Right cardiac atrium (tissue), 5 donors: ENCODE measurements at places on chromosomes 2 and 18.

GRCh38 chr2:140269000-140269399 lies 1488.8 kb upstream of the NXPH2 start:
- DNase-seq: no peak

DNA sequence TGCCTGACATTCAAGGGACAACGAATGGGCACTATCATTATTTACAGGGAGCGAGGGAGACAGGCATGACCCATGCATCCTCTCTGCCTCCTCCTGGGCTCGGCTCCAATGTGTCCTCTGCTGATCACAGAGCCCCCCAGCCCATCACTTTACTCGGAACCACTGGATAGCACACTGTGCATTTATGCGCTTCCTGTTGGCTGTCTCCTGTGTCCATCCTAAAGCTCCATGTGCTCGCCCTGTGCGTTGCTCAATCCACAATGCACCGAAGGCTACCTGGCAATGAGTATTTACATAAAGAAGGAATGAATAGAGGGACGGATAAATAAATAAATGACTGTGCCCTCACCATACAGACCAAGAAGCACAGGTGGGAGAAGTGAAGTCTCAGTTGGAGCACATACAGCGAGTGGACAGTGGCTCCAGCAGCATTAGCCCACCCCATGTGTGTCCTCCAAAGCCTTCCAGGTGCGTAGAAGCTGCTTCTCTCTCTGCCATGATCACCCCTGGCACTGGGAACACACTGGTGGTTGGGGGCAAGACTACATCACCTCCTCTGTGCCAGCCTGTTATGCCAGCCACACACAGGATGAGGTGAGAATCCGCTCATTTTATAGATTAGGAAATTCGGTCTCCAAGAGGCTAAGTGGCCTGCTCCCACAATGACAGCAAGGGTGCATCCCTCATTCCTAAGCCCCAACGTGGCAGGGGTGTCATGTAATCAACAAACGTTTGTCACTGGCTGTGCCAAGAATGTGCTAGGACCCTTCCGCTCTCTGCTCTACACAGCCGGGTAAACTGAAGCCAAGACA lies 2.3 kb upstream of the GDF7 start:
- no peak for DNase-seq

- DNase-seq: no peak
Measured at GRCh38 chr2:114579542-114579941, 137.1 kb downstream of the DPP10 start.

GRCh38 chr2:224444783-224445182 lies 42.9 kb upstream of the FAM124B start:
- DNase-seq: no peak

GRCh38 chr2:66575625-66576310 lies 140.8 kb downstream of the MEIS1 start:
- peak; percentile 70 for DNase-seq

- no peak for DNase-seq
Measured at GRCh38 chr2:47226132-47226922, 71.2 kb upstream of the STPG4 start.

GRCh38 chr2:217186152-217186551 lies 326.3 kb upstream of the TNP1 start:
- DNase-seq: peak; percentile 62

DNA sequence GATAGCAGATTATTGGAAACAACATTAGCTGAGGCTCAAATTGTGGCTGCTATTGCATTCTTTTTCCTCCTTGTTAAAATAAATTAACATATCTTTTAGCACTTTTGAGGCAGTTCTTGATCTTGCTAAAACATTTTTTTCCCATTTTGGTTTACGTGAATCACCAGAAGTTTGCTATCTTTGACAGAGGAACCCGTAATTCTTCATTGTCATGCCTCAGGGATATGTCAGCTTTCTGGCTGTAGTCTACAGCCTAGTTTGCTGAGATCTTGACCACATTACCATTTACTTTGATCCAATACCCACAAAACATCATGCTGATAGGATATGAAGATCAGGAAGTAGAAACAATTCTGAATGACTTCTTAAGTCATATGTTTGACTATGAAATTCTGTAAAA lies 25.1 kb upstream of the FANCL start:
- no peak for DNase-seq

GRCh38 chr2:15945909-15946705 lies 5.8 kb downstream of the MYCN start:
- no peak for DNase-seq

GRCh38 chr2:139083121-139083520 lies 302.9 kb upstream of the NXPH2 start:
- DNase-seq: no peak

GRCh38 chr18:38933322-38933721 lies 1367.7 kb upstream of the CELF4 start:
- DNase-seq: no peak

DNA sequence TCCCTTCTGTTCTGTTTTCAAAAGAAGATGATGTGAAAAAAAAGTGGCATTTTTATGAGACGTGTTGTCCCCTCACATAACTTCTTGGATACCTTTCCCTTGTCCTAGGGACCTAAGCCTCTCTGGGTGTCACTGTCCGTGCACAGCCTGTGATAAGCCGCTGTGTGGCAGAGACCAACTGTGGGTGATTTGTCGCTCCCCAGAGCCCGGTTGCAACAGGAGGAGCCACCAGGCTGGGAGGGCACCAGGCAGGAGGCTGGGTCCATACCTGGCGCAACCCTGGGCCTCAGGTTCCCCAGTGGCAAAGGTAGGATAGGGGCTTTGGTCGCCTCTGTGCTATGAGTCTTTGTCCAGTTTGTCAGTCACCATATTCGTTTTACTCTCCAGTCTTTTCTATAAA lies 82.1 kb downstream of the AGAP1 start:
- no peak for DNase-seq

DNA sequence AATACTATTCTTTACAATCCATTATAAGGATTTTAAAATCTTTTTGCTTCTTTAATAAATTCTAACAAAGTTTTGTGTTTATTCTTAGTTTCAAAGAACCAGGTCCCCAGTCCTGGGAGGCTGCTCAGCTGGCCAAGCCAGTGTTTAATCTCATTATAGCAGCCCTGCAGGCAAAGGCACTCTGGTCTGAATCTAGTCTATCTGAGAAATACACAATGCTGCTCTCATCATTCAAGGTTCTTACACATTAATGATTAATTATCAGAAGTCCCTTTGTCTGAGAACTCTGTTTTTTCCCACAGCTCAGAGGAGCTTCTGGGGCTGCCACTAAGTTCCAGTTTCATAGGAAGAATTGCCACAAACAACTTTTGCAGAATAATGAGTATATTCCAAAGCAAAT lies 27.7 kb downstream of the KCTD18 start:
- no peak for DNase-seq

- peak; percentile 83 for DNase-seq
Measured at GRCh38 chr2:238136820-238137537, 1.5 kb upstream of the KLHL30 start.

DNA sequence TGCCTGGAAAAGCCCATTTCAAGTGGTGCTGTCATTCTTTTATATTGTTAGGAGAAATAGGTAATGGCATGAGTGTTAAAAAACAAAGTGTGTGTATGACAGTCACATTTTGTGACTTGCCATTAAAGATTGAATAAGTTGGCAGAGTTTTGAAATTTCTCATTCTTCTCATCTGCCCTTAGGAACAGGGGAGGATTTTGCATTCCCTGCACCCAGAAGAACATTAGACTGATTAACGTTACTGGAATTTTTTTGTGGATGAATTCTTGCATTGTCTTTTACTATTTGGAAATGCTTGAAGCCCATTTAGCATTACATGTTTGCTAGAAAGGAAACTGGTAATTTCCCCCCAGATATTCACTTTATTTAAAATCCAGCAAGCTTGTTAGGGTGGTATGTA lies 162.2 kb downstream of the BABAM2 start:
- no peak for DNase-seq

GRCh38 chr2:171939743-171940071 lies 17.4 kb downstream of the HAT1 start:
- DNase-seq: no peak

GRCh38 chr2:200695601-200696000 lies 109.8 kb downstream of the AOX1 start:
- no peak for DNase-seq

DNA sequence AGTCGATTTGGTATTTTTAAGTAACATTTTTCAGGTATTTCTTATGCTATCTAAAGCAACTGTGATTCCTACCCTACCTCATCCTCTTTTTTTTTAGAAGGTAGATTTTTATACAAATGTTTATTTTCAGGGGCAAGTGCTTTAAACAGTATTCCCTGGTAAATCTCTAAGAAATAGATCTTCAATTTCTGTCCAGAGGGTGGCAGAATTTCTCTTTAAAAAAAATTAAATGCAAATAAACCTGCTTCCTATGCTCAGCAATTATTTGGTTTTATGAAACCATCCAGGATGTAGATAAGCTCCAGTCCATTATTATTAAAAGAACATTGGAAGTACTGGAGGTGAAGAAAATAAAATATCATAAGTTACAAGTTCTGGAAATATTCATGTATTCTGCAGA lies 191.9 kb downstream of the MYO3B start:
- no peak for DNase-seq

- no peak for DNase-seq
Measured at GRCh38 chr2:83191316-83191715, 1267.8 kb downstream of the SUCLG1 start.

DNA sequence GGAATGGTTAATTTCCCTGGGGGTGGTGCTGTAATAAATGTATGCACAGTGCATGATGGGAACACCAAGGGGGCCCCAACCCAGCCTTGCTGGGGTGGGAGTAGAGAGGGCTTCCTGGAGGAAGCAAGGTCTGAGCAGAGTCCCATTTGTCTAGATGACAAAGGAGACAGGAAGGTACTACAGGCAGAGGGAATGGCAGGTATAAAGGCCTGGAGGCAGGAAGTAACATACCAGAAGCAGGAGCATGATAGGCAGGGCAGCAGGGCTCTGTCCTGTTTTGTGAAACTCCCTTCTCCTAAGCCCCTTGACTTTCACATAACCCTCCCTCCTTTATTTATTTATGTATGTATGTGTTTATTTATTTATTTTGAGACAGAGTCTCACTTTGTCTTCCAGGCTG lies 3.9 kb downstream of the GMPPA start:
- DNase-seq: no peak

- DNase-seq: no peak
Measured at GRCh38 chr18:53458268-53458667, 766.2 kb downstream of the MBD2 start.

DNA sequence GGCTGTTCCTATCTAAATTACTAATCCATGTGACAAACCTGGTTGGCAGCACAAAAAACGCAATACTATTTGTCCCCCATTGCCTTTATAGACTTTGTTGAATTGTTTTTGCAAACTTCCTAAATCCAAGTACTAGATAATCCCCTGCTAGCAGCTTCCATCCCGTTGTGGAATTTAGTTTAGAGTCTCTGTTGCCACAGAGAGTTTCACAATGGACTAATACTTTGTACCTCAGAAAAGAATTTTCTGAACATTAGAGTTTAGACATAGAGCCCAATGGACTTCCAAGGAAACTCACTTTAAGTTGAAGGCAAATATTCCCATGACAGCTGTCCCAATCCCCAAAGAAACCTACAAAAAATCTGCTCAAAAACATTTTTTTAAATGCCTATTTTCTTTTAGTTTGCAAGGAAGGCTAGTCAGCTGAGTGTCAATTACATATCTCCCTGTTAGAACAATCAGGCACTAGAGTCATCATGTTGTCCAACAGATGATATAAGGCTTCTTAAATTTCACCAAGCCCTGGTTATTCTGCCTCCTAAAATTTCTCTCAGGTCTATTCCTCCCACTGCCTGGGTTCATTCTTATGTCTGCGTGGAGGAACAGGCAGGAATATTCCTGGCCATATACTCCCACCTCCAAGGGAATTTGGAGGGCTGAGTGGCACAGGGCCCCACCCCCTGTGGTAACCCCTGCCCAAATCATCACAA lies 27.2 kb downstream of the RNF152 start:
- DNase-seq: no peak

- DNase-seq: no peak
Measured at GRCh38 chr2:129203331-129203730, 776.1 kb upstream of the RAB6C start.

DNA sequence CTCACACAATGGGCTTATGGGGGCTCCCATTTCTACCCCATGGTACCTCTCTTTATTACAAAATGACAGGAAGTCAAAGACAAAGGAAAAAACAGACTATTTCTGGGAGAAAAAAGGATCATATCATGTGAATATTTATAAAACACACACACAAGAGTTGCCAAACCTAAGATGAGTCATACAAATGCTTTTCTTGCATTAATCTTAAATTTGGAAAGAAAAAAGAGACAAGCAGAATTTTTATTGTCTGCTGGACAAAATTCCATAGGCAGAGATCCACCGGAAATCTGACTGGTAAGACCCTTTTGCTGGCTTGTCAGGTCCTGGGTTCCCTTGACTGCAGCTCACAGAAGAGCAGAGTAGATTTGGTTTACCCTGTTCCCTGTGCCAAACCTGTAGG lies 1732.3 kb upstream of the PIK3C3 start:
- no peak for DNase-seq

DNA sequence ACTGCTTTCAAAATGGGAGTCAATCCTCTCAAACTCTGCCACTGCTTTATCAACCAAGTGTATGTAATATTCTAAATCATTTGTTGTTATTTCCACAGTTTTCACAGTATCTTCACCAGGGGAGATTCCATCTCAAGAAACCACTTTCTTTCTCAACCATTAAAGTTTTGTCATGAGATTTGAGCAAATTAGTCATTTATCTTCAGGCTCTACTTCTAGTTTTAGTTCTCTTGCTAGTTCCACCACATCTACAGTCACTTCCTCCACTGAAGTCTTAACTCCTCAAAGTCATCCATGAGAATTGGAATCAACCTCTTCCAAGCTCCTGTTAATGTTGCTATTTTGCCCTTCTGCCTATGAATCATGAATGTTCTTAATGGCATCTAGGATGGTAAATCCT lies 545.8 kb downstream of the ARHGAP15 start:
- no peak for DNase-seq

DNA sequence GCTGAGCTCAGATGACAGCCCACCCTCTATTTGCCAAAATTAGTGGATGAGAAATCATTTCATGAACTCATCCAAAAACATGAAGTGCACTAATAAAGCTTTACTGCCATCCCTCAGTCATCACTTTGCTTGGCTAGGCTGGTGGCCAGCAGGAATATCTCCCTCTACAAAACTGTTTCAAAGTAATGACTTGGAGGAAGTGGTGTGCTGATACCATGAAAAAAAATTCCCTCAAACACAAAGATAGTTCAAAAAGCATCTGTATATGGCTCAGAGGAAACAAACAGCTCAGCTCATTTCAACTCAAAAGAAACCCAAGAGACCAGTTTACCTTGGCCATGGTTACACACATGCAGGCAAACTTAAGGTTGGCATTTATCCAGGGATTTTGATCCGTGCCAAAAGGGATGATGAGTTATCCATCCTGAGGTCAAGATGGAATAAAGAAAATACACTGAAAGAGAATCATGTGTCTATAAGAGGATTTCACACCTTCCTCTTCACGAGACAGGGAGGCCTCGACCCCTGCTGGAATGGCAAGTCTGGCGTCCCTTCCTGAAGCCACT lies 18.4 kb upstream of the WIPF1 start:
- DNase-seq: peak; percentile 41

- DNase-seq: no peak
Measured at GRCh38 chr2:62334440-62335058, 138.6 kb downstream of the B3GNT2 start.

- no peak for DNase-seq
Measured at GRCh38 chr2:191870744-191871143, 23.9 kb upstream of the CAVIN2 start.
